Stimulated activated CD8-positive, alpha-beta memory T cell treated with anti-CD3 and anti-CD28 coated beads, Interleukin-12 subunit alpha, Interleukin-12 subunit beta, amount 100 ng/mL, for 1 hour (primary cell): ENCODE measurements at places on chromosomes 12 and 14.

- DNase-seq = no peak
Measured at GRCh38 chr14:70415788-70416187, 1.1 kb downstream of the SYNJ2BP start.

GRCh38 chr12:24201258-24201970, 251.9 kb upstream of the SOX5 start:
- no peak for DNase-seq

DNA sequence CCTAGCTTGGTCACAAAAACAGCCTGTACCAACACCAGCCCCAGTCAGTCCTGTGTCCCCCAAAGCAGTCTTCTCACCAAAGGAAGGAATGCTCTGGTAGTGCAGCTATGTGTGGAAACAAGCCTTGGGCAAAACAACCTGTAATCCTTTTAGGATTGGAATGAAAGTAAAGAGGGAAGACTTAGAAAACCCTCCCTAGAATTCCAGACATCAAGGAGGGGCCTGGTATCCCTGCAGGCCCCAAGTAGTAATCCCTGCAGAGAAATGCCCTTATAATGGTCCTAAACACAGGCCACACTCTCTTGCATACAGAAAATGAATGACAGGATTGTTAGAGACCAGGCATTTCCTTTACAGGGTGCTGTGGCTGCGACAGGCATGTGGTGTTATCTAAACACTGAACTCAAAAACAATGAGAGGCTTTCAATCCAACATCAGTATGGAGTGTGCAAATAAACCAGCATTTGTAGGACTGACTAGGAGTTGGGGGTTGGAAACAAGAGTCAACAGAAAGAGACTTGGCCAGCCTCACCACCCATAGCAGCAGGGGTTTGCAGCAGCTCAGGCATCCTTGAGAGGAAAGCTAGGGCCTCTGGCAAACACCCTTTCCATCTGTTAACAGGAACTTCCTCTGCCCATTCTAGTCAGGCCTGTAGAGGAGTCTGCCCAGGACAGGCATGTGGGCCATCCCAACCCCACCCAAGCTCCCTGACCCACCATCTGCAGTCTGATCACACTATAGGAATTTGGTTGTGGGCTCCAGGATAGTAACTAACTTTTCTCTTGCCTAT, 59.1 kb downstream of the DCAF5 start:
- no peak for DNase-seq

DNA sequence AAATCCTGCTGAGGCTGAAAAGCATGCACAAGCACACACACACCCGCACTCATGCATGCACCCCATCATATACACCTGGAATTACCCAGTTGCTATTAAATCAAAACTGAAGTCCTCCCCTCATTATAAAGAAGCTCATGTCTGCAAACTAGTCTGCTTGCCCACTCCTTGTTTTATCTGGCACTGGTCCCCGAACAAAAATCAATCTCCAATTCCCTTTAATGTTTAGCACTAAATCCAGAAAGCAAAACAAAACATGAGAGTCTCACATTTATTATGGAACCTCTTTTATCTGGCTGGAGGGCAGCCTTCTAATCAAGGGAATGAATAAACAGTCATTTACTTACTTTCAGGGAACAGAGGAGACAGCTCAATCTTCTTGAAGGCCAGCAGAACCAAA, 1093.4 kb upstream of the FLRT2 start:
- no peak for DNase-seq

DNA sequence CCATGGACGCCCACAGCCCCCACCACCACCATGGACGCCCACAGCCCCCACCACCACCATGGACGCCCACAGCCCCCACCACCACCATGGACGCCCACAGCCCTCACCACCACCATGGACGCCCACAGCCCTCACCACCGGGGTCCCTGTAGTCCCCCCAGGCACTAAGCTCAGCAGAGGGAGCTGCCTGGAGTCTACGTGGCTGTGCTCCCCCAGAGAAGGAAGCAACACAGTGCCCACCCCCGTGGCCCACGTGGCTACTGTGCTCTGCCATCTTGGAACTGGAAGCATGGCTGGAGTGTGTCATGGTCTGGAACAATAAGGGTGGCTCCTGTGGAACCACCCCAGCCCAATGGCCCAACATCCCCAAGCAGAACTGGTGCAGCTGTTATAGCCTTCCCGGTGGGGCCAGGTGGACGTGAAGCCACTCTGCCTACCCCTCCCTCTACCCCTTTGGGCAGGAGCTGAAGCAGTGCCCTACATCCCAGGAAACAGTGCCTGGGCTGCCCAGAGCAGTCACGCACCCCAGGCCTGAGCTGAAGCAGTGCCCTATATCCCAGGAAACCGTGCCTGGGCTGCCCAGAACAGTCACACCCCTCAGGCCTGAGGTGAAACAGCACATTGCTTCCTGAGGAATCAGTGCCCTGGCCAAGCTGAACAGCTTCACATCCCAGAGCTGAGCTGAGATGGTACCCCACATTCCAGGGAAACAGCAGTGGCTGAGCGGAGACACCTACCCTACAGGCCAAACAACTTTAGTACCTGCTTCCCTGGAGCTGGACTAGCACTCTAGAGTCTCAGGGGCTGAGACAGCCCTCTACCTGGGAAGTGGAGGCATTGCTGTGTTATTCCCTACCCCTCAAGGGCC, 9.0 kb upstream of the SFSWAP start:
- DNase-seq = no peak
